PC-9 (cell line): ENCODE measurements at places on chromosomes 1 and 21. TPM values are rescaled to one million over a fixed set of nuclear protein-coding genes. Genes with fewer than 3 reads are reported as not detected.

DNA sequence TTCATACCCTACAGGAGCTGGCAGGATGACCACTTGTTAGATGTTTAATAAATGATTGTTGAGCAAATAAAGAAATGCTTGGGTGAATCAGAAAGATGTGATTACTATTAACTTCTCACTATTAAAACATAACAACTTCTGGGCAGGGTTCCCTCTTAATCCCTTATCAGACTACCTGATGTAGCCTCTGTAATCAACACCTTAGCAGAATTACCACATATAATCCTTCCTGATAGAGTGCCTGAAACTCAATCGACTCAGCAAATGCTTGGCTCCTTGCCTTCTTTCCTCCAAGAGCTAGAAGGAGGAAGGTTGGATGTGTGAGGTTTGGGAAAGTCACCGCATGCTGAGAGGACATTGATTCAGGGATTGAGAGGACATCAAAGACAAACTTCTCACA is 34.8 kb upstream of the DSCAM start:
- H3K4me3 ChIP-seq = no peak overlapping the region
- H3K27me3 ChIP-seq = 0 out of 2 replicates have a peak, but pooled peaks cover 8% of the 10 kb centered on the region
- H3K4me1 ChIP-seq = no peaks in the 10 kb centered on the region
- H3K27ac ChIP-seq = no peak overlapping the region
- H3K36me3 ChIP-seq = no peaks in the 10 kb centered on the region
- DNase-seq = no peak

- peak overlapping the region; percentile 67 for H3K4me3 ChIP-seq
- no peaks in the 10 kb centered on the region; the same call in 1 of the 2 replicates for H3K4me1 ChIP-seq
- H3K36me3 ChIP-seq = no peaks in the 10 kb centered on the region
- no peak for DNase-seq
- H3K27me3 ChIP-seq = peaks cover 24% of the 10 kb centered on the region
- no peak overlapping the region for H3K27ac ChIP-seq
Measured at GRCh38 chr1:77282187-77282865, 507 bp downstream of the AK5 start.

- no peak for DNase-seq
- no peaks in the 10 kb centered on the region for H3K27me3 ChIP-seq
- H3K27ac ChIP-seq = no peak overlapping the region
- H3K4me1 ChIP-seq = no peaks in the 10 kb centered on the region
Measured at GRCh38 chr1:188794969-188795368, 1682.7 kb downstream of the BRINP3 start.

GRCh38 chr1:225940385-225941151 is 452 bp downstream of the LEFTY2 start:
- H3K4me3 ChIP-seq = no peak overlapping the region
- no peaks in the 10 kb centered on the region for H3K36me3 ChIP-seq
- H3K27ac ChIP-seq = no peak overlapping the region
- no peaks in the 10 kb centered on the region for H3K27me3 ChIP-seq

CHD1L gene
- total RNA-seq = 31.7 and 31.8 TPM in 2 replicates

RBP7 gene
- 0.61 and 1.8 TPM in 2 replicates for total RNA-seq

TAS1R1 gene
- total RNA-seq = not detected in 2 replicates
